ENCODE measurements at places on chromosomes 2 and 18.

GRCh38 chr18:48851599-48851960 is 99.2 kb downstream of the SMAD7 start:
- no peak overlapping the region for H3K4me3 ChIP-seq
- H3K27me3 ChIP-seq: peaks cover 2% of the 10 kb centered on the region
- H3K27ac ChIP-seq: no peak overlapping the region
- no peaks in the 10 kb centered on the region for H3K36me3 ChIP-seq

DNA sequence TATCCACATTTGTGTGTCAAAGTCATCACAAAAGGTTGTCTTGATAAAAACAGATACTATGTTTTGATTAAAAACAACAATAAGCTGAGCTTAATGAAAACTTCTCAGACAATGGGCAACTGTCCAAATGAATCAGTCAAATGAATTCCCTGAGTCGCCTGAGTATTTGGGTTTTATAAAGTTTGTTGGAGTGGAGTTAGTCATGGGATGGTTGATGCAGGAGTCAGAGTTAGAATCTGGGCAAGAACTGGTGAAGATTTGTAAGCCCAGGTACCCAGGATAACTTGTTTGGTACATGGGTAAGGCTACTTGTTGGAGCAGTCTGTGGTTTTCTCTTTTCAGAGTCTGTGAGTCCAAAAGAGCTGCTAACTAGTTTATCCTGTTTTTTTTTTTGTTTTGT is 34.4 kb upstream of the RAPGEF4 start:
- no peak overlapping the region for H3K4me3 ChIP-seq
- no peaks in the 10 kb centered on the region for H3K36me3 ChIP-seq
- no peak for DNase-seq

- peak overlapping the region; percentile 94 for H3K27ac ChIP-seq
- peak overlapping the region; percentile 74 for H3K4me3 ChIP-seq
- H3K36me3 ChIP-seq: peaks cover 60% of the 10 kb centered on the region
- peak; percentile 48 for DNase-seq
Observed at GRCh38 chr18:77124452-77124922, 8.1 kb downstream of the MBP start.

- no peak overlapping the region for H3K4me3 ChIP-seq
- H3K4me1 ChIP-seq: no peaks in the 10 kb centered on the region
Observed at GRCh38 chr2:109448207-109448606, 165.6 kb downstream of the SEPTIN10 start.

DNA sequence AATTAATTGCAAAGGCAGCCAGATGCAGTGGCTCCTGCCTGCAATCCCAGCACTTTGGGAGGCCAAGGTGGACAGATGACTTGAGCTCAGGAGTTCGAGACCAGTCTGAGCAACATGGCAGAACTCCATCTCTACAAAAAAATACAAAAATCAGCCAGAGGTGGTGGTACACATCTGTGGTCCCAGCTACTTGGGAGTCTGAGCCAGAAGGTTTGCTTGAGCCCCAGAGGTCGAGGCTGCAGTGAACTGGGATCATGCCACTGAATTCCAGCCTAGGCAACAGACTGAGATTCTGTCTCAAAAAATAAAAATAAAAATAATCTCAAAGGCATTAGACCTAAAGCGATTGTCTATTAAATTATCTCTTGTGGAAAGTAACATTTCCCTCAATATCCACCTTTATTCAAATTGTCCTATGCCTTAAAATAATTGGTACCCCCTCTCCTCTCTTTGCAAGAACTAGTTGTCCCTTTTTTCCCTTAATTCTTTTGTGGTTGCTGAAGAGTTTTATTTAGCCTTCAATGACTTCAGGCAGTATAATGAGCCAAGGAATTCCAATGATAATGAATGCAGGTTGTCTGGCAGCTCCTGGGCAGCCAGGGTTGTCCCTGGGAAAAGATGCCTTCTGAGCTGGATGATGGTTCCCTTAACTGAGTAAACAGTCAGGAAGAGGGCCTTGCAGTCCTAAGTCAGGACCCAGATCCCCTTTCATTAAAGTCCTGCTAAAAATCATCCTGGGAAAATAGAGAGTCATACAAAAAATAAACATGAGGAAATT is 32.2 kb downstream of the GPR75 start:
- H3K4me1 ChIP-seq: no peaks in the 10 kb centered on the region
- H3K36me3 ChIP-seq: peaks cover 7% of the 10 kb centered on the region
- no peak overlapping the region for H3K27ac ChIP-seq
- no peaks in the 10 kb centered on the region for H3K27me3 ChIP-seq
- no peak overlapping the region for H3K4me3 ChIP-seq

DNA sequence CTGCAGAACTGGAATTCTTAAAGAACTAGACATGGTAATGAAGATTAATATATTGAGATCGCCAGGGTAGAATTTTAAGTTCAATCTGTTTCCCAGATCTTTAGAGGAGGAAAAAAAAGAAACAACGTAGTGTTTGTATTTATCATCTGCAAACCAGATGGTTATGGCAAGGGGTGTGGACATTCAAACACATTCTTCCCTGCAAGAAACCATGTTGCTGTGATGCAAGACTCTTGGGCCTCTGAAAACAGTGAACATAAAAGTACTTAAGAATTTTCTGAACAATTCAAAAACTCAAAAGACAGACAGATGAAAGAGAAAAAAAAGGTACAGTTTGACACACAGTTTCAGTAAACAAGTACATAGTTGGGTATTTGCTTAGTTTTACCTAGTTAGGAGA is 35.6 kb downstream of the COL5A2 start:
- H3K4me3 ChIP-seq: no peak overlapping the region
- no peaks in the 10 kb centered on the region for H3K27me3 ChIP-seq
- H3K4me1 ChIP-seq: no peaks in the 10 kb centered on the region
- H3K27ac ChIP-seq: no peak overlapping the region
- H3K36me3 ChIP-seq: no peaks in the 10 kb centered on the region

GRCh38 chr2:42028571-42029148 is 19.2 kb upstream of the PKDCC start:
- no peaks in the 10 kb centered on the region for H3K36me3 ChIP-seq
- peaks cover 19% of the 10 kb centered on the region for H3K27me3 ChIP-seq
- no peak overlapping the region for H3K4me3 ChIP-seq
- no peak for DNase-seq
- no peak overlapping the region for H3K27ac ChIP-seq

All from activated T-helper 2 cell treated with anti-CD3 and anti-CD28 coated beads, Interferon-gamma antibody, Interleukin-2, Interleukin-4, amounts not matched to agents 10 μg/mL and 5 μg/mL and 100 μg/mL, durations not matched to agents 14 hours and 24 hours and 36 hours (primary cell).